HFFc6 (cell line): ENCODE measurements at places on chromosomes 4 and X. TPM values are rescaled to one million over a fixed set of nuclear protein-coding genes. Genes with fewer than 3 reads are reported as not detected.

DNA sequence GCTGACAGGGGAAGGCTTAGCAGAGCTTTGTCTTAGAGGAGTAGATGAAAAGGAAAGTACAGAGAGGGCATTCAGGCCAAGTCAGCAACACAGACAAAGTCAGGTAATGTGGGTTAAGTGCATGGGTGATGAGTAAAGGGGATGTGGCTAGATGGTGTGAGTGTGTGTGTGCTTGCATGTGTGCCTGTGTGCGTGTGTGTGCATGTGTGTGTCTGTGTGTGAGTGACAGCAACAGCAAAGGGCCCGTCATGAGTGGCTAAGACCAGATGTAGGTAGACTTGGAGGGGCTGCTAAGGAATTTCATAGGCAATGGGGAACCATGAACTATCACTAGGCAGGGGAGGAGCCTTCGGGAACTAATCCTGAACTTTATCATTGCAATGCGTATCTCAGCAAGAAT lies 2.2 kb upstream of the GPR78 start:
- no peak for DNase-seq

- no peak for DNase-seq
Observed at GRCh38 chrX:72255445-72255844, 16.6 kb upstream of the ERCC6L start.

DNA sequence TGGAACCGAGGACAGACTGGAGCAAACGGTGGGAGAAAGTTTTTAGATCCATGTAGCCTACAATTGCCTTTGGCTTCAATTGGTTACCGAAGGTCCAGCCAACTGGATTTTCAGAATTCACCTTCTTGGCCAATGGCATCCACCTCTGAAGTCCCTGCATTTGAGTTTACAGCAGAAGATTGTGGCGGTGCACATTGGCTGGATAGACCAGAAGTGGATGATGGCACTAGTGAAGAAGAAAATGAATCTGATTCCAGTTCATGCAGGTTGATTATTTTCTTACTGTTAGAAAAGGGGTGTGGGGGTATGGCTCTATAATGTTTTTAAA lies 702 bp downstream of the KLHL5 start:
- no peak for DNase-seq

GRCh38 chr4:126354784-126355183 lies 1040.0 kb downstream of the FAT4 start:
- DNase-seq, result no peak

Gene NKX6-1
- total RNA-seq, result not detected in 2 replicates

Gene MORC4
- total RNA-seq, result 24.1 and 25.3 TPM in 2 replicates

Gene SOX3
- total RNA-seq, result not detected in 3 replicates

Gene LRCH2
- total RNA-seq, result 5.4 to 7.6 TPM (median 5.7 TPM) in 3 replicates

Gene CXCL13
- not detected in 2 replicates for total RNA-seq
